ENCODE measurements at places on chromosomes 13 and 19. TPM values are rescaled to one million over a fixed set of nuclear protein-coding genes. Genes with fewer than 3 reads are reported as not detected.
A peak's percentile ranks its signal among the peaks of the same experiment; 100 is the strongest.

Gene RHPN2
- 3.7 TPM for total RNA-seq

GRCh38 chr13:88464851-88465250 lies 793.7 kb downstream of the SLITRK5 start:
- H3K36me3 ChIP-seq: no peaks in the 10 kb centered on the region
- H3K4me3 ChIP-seq: no peak overlapping the region
- no peak for DNase-seq
- H3K27ac ChIP-seq: no peak overlapping the region
- H3K27me3 ChIP-seq: no peaks in the 10 kb centered on the region

DNA sequence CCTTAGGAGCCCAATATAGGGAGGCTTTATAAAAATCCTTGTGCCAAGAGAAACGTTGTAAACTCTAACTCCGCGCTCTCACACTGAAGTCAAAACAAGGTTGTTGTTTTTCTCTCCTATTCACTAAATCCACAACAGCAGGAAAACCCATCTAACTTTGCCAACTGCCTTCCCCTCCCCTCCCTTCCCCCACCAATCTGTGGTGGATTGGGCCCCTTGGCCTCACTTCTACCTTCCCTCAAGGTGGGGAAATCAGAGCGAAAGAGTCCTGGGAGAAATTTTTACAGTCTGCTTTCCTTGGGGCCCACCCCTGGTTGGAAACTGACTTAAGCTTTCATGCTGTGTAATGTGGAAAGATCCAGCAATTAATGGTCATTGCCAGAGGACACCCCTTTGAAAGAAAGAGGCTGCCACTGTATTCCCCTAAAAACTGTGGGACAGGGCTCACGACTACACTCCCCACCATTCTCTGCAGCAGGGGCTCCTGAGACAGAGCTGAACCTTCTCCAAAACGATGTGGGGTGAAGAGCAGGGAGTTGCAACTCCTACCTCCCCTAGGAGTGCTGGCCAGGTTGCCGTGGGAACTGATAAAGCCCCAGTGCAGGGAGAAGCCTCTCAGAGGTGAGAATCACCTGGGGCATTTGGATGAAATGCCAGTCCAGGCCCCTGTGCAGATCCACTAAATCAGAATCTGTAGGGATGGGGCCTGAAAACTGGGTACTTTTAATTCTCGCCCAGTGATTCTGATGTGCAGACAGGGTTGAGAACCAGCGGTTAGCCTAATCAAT lies 1.1 kb downstream of the DHRS12 start:
- no peak for DNase-seq
- no peaks in the 10 kb centered on the region for H3K27me3 ChIP-seq
- no peaks in the 10 kb centered on the region for H3K36me3 ChIP-seq
- peaks cover 32% of the 10 kb centered on the region for H3K4me1 ChIP-seq
- peak overlapping the region; percentile 90 for H3K27ac ChIP-seq

Gene C5AR2
- 0.99 TPM for total RNA-seq

DNA sequence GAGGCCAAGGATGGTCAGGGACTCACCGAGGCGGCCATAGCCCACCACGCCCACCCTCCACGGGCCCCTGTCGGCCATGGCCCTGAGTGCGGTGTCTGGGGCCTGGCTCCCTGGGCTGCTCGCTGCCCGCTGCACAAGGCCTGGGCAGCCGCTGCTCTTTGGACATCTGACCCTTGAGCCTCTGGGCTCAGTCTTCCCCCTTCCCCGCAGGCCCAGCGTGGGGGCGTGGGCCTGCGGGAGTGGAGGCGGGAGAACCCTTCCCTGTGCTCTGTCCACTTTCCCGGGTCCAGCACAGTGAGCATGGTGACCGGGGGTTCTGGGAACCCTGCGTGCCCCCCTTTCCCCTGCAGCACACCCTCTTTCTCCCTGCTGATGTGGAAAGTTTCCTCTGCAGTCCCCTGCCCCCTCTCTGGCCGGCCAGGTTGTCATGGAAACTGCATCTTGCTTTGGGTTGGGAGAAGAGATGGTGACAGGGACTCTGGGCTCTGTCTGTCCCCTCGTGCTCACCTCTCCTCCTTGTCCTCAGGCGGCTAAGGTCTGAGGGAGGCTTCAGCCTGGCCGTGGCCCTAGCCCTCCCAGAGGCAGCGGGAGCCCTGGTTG lies at the start of gene ASPDH:
Gene ASPDH (minus strand): TSS at position 168 of the 600 bp plus-strand sequence. CDS start 90 bp downstream, at position 78.
- no peaks in the 10 kb centered on the region for H3K27me3 ChIP-seq
- H3K36me3 ChIP-seq: peaks cover 54% of the 10 kb centered on the region
- peak within 1 kb of the TSS; percentile 14 for H3K4me3 ChIP-seq
- H3K27ac ChIP-seq: peak within 1 kb of the TSS; percentile 44

Gene HAUS8
- total RNA-seq: 2.4 TPM

- H3K4me3 ChIP-seq: no peak overlapping the region
- no peaks in the 10 kb centered on the region for H3K27me3 ChIP-seq
- H3K36me3 ChIP-seq: no peaks in the 10 kb centered on the region
- H3K27ac ChIP-seq: no peak overlapping the region
- H3K4me1 ChIP-seq: peaks cover 6% of the 10 kb centered on the region
These were observed 220.9 kb downstream of the FOXO1 start for GRCh38 chr13:40445557-40445990.

GRCh38 chr13:99353836-99354235 lies 46.6 kb upstream of the GPR183 start:
- H3K4me3 ChIP-seq: no peak overlapping the region
- H3K27me3 ChIP-seq: no peaks in the 10 kb centered on the region
- no peak overlapping the region for H3K27ac ChIP-seq
- DNase-seq: no peak
- peaks cover 14% of the 10 kb centered on the region for H3K36me3 ChIP-seq

Measured in spinal cord (tissue), 10 donors.